MV-4-11 (cell line): ENCODE measurements at places on chromosomes 7 and 10.

DNA sequence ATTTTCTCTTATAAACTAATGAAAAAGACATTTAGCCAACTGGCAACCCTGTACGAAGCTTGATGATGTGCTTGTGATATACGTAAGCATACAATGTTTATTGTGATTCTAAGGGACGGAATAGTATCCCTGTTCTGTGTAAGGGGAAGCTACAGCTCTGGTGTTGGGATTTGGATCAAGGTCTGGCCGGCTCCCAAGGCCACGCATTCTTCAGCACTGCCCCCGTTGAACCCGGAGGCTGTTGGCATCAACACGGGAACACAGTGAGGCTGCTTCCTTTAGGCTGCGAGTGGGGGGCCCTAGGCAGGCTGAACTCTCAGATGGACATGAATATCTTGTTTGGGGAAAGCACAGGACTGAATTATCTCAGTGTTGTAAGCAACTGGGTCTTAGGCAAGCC is 180.6 kb downstream of the CAMK1D start:
- no peak for DNase-seq

- no peak for DNase-seq
Measured at GRCh38 chr7:79386688-79387422, 66.6 kb downstream of the MAGI2 start.

DNA sequence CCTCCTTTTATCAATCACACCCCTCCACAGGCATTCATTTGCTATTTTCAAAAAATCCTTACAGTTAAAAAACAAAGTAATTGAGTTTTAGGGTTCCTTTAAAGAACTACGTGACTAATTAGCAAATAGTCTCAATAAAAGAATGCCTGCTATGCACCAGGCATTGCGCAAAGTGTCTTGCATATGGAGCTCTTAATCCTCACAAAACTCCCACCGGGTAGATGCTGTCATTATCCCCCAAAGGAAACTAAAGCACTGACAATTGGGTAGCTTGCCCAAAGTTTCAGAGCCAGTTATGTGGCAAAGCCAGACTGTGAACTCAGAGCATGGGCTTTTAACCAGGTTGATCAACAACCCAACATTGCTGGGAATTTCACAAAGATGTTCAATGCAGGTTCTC is 305.7 kb downstream of the ELMO1 start:
- DNase-seq: peak; percentile 16

DNA sequence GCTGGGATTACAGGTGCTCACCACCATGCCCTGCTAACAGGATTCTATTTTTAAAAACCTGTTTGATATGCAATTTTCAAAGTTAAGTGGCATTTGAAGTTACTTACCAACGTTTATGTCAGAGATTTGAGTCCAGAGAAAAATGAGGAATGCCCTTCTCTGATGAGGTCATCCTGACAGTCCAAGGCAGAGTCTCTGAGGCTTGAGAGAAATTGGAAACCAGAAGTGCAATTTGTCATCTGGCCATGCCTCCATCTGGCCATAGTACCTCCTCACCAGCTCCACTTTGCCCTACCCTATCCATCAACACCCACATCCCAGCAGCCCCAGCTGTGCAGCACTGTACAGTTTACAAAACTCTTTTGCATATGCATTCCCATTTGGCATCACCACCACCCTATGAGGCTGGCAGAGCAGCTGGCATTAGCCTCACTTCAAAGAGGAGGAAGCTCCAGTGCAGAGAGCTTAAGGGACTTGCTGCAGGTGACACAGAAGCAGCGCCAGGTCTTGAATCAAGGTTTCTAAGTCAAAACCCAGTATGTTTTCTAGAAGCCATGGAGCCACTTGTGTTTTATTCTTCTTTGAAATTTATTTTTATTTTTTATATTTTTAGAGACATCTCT is 54.5 kb upstream of the PDZD8 start:
- no peak for DNase-seq

DNA sequence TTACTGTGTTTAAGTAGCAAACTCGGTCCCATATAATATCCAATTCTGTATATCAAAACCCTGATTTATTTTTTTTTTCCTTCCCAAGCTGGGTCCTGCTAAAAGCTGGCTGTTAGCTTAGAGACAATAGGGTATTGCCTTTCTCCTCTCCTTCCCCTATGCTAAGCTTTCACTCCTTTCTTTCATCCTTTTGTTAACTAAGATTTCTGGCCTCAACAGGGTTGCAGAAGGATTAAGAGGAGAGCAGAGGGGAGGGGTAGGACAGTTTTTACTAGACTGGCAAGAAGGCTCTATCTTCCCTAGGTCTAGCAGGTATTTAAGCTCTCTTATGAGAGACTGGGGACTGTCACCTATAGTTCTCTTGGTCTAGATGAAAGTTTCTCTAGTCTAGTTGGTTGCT is 229.2 kb downstream of the KCND2 start:
- no peak for DNase-seq

DNA sequence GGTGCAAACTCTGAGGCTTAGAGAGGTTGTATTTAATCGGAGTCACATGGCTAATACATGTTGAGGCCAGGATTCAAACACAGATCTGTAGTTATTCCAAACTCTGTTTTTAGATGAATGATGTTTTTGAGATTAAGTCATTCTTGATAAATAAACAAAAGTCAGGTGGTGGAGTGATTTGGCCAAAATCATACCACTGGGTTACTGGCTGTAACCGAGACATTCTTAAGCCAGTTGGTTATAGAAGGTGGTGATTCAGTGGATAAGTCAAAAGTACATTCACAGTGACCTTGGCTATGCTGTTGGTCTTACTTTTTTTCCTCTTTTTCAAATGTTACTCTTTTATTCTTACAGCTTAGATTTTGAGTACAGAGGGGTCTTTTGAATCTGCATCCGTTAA is 361.4 kb downstream of the KIF20B start:
- DNase-seq: no peak

GRCh38 chr10:32005050-32005449 is 51.2 kb downstream of the KIF5B start:
- peak; percentile 59 for DNase-seq

DNA sequence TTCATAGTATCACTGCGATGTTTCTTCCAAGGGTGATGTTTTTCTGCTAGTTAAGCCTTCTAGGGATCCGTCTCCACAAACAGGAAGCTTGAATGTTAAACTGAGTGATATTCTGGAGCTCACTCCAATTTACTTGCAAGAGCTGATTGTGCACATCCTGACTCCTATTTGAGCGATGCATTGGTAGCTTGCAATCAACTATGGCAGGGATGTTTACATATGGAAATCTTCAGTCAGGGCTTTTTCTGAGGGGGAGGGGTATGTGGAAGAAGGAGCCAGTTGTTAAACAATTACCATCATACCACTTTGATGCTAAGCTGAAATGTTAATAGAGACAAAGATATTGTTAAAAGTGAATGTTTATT is 43.2 kb upstream of the NXPH1 start:
- DNase-seq: no peak

GRCh38 chr10:132518572-132519381 is 18.8 kb upstream of the INPP5A start:
- DNase-seq: no peak

- DNase-seq: no peak
Measured at GRCh38 chr10:88507826-88508453, 75.2 kb downstream of the RNLS start.

- DNase-seq: peak; percentile 42
Measured at GRCh38 chr7:82527851-82528250, 84.3 kb upstream of the CACNA2D1 start.

- DNase-seq: no peak
Measured at GRCh38 chr10:71206911-71207310, 5.5 kb upstream of the UNC5B start.

- DNase-seq: peak; percentile 45
Measured at GRCh38 chr7:74417419-74417971, 36.2 kb upstream of the GTF2IRD1 start.

DNA sequence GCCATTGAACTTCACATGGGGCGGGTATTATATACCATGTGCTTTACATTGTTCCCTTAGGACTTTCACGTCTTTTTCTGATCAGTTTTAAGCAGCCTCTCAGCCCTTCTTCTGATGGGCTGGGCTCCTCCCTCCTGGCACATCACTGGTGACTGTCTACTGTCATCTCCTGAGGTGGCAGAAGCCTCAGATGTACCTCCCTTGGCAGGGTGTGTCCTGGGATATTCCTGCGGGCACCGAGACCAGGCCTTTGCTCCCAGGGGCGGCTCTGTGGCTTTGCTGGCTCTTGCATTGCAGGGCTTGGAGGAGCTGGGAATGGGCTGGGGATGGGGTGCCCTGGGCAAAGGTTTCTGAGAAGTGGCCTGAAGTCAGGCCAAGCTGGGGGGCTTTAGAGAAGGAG is 34.6 kb upstream of the GOLGA7B start:
- DNase-seq: no peak

DNA sequence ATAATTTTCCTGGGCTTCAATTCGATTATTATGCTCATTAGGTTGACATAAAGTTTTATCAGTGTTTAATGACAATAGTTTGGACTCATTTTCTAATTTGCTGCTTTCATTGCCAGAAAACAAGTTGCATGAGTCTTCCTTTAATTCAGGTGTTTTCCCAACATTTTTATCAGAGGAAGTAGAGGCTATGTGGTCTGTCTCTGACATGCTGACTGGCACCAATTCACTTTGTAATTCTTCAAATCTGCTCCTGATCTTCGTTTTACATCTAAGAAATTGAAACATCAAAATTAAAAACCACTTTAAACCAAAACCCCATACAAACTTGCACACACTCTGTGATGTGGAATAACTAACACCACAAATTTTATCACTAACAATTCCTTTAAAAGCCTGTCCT is 10.9 kb downstream of the CCDC186 start:
- DNase-seq: no peak

DNA sequence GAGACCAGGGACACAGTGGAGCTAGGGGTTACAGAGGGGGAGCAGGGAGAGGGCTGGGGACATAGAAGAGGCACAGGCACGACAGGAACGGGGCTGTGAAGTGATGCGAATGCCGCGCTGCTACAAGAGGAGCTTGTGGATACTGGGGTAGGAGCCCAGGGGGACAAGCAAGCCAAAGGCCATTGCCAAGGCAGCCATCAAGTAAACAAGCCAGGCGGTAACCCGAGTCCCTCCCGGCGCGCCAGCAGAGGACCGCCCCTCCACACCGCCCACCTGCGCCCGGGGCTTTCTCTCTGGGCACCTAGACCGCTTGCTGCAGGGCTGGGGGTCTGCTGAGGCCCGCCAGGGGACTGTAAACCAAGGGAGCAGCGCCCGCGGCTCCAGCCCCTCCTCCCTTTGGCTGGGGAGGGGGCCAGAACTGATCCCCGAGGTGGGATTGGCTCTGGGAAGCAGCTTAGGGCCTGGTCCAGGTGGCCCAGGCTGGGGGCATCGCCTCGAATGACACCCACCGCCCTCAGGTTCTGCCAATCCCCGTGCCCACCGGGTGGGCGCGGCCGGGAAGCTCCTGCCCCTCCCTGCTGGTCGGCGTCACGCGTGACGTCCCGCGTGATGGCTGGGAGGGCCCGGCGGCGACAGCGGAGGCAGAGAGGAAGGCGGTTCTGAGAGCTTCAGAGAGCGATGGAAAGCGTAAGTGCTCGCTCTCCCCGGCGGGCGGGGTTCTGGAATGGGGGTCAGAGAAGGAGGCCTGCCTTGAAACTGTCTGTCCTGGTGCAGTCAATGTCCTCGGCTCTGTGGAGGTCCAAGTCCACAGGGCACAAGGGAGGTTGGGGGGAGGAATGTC is 982 bp downstream of the SFXN3 start:
- peak; percentile 41 for DNase-seq

DNA sequence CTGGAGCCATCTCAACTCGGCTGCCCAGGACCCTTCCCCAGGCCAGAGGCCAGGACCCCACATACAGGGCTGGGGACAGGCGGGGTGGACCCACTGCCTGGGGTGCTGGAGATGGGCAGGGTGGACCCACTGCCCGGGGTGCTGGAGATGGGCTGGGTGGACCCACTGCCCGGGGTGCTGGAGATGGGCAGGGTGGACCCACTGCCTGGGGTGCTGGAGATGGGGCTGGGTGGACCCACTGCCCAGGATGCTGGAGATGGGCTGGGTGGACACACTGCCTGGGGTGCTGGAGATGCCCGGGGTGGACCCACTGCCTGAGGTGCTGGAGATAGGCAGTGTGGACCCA is 32.4 kb upstream of the FOXL3 start:
- no peak for DNase-seq

DNA sequence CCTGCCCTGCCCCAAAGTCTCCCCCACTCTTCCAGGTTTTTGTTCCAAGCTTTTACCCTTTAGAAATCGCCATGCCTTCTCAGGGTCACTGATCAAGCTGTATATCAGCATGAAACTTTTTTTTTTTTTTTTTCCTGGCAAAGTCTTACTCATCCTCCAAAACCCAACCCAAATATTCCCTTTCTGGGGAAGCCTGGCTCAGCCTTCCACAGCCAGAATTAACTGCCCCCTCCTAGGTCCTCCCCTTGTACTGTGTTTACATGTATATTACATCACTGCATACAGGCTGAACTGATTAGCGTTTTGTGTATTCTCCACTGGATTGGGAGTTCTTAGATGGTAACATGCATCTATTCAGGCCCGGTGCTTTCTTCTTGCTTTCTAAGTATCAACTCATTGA is 4.6 kb upstream of the NOBOX start:
- no peak for DNase-seq

DNA sequence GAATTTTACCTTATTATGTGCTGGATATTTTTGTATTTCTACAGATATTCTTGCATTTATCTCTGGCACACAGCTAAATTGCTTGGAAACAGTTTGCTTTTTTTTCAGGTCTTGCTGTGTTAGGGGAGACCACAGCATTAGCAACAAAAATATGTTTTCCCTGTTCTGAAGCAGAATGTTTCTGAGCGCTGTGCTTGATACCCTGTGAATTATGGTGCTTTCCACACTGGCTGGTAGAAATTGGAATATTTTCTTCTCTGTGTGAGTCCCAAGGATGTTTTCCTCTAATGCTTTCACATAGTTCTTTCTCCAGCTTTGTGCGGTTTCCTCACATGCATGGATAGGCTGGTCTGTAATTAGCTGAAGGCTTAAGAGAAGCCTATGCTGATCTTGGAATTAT is 651.6 kb upstream of the IGFBP3 start:
- no peak for DNase-seq

DNA sequence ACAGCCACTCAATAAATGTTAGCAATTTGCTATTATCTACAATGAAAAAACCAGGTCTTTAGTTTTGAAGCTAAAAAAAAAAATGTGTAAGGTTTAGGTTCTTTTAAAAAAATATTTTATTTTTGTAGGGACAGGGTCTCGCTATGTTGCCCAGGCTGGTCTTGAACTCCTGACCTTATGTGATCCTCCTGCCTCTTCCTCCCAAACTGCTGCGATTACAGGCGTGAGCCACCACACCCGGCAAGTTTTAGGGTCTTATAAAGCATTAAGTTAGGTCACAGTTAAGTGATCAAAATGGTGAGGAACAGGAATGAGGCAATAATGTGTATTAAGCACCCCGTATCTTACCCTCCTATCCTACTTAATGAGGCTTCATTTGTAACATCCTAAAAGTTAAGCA is 774 bp downstream of the SEM1 start:
- no peak for DNase-seq

- no peak for DNase-seq
Measured at GRCh38 chr7:117803476-117803875, 69.8 kb downstream of the CTTNBP2 start.

DNA sequence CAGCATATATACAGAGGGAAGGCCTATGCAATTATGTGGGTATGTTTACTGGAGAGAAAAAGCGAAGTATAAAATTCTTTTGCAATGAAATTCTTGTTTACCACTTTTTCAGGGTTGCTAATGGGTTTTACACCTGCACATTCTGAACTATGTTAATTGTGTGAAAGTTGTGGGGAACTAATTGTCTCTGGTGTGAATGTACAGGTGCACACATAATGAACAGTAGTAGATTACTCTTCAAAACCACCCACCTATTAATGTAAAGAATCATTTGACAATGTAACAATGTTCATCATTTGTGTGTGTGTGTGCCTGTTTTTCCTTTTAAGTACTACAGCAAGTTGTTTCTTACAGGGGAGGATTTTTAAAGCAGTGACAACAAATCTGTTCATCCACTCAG is 80.0 kb upstream of the FEZF1 start:
- DNase-seq: no peak
